ENCODE measurements at places on chromosomes 3 and 15.

DNA sequence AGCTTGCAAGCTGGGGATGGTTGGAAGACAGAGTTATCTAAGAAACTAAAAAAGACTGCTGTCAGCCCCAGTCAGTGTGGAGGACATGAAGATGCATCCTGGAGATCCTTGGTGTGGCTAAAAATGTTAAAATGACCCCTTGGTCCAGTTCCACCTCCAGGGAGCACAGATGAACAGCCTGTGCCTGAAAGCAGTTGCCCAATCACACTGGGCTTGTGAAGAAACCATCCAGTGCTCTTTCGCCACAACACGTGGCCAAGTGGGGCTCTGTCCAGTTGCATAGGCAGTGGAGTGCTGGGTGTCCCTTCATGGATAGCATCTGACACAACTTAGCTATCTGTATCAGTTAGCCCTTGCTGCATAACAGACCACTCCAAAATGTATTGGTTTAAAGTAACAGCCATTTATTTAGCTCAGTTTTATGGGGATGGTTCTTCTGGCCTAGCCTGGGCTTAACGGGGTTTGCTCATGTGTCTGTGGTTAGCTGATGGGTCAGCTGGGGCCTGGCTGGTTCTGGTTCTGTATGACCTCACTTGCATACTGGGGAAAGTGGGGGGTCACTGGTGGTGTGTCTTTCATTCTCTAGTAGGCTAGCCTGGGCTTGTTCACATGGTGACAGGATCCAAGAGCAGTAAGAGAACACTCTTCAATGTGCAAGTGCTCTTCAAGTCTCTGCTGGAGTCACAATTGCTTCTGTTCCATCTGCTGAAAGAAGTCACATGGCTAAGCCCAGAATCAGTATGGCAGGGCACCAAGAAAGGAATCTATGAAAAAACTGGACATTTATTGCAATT is 226.2 kb downstream of the PDCD6IP start:
- DNase-seq, result no peak

DNA sequence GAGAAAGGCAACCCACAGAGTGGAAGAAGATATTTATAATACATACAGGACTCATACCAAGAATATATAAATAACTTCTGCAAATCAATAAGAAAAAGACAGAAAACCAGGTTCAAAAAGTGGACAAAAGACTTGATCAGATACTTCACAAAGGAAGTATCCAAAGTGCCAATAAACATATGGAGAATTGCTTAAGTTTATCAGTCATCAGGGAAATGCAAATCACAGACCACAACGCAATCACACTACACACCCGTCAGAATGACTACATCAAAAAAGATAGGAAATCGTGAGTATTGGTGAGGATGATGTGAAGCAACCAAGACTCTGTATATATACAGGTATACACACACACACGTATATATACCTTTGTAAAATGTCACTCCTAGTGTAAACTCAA is 180.6 kb downstream of the FAM43A start:
- no peak for DNase-seq

DNA sequence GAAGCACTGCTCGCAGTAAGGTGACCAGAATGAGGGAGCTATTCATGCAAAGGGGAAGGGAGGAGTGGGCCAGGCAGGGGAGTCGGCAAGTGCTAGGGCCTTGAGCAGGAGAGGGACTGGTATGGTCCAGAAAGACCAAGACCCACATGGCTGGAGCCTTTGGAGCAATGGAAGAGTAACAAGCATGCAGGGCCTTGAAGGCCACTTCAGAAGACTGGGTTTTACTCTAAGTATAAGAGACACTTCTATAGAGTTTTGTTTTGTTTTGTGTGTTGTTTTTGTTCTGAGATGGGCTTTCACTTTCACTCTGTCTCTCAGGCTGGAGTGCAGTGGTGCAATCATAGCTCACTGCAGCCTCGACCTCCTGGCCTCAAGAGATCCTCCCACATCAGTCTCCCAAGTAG is 42.0 kb downstream of the BFSP2 start:
- no peak for DNase-seq

DNA sequence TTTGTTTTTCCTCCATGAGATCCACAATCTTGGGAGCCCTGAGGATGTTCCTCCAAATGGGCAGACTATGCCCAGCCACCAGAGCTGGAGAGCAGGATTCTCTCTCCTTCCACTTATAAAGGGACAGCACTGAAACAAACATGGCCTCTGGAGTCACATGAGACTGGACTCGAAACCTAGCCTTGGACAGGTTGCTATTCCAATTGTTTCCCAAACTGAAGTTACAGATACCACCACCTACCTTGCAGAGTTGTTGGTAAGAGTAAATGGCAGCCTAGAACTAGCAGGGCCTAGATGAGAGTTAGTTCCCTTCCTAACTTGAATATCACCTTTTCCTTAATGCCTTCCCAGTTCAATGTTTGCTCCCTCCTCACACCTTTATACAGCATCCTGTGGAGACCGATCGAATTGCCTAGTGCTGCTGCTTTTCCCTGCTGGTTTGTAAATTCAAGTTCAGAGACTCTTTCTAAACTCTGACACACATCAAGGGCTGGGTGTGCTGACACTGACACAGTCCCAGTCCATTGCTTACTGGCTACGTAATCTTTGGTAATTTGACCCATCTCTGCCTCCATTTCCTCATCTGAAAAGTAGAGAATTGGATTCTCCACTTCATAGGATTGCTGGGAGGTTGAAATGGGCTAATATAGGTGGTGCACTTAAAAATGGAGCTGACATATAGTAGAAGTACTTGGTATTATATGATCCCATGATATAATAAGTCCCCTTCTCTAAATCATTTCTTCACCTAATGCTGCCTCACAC is 2.6 kb downstream of the IMP3 start:
- no peak for DNase-seq

DNA sequence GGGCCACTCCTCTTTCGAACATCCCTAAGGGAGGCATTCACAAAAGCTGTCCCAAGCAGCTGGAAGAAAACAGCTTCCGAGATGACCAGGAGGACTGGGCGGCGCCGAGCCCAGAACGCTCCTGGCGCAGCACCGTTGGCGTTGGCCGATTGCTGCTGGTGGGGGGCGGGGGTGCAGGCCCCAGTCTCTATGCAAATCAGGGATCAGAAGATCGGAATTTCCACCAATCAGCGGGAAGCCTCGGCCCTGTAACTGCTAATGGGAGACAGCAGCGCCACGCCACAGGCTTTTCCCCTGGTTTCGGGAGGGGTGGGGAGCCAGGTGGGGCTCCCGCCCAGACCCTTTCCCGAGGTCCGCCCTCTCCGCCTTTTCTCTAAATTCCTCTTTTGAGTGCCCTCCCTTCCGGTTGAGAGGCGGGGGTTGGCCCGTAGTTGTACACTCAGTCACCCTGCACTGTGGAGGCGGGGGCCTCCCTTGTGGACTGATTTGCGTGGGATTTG is 27.0 kb downstream of the HMCES start:
- DNase-seq, result no peak

DNA sequence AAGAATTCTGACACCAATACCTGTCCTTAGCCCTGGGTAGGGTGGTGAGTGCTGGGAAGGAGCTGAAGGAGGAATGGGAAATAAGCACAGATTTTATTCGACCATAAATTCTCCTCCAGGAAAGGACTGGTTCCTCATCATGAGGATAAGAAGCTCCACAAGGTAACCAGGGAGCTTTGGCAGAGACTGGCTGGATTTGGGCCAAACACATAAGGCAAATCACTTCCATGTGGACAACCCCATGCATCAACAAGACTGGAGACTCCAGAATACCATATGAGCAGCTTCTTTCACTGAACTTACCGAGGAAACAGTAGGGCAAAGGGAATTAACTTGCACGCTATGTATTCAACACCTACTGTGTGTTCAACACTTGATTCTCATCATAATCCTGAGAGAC is 312.5 kb downstream of the NTRK3 start:
- DNase-seq, result no peak

DNA sequence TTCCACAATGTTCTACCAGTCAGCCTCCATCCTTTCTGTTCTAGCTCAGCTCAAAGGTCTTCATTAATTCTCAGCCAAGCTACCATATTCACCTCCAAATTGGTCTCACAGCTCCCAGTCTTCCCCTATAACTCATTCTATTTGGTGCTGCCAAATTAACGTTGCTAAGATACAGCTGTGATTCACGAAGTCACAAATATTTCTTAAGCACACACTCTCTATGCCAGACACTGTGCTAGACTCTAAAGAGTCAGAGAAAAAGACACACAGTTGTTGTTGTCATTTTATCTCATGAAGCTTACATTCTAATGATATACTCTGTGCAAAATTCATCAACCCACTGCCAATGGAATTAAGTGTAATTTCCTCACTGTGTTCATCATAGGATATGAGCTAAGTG is 102.8 kb downstream of the FRMD5 start:
- no peak for DNase-seq

GRCh38 chr3:195839260-195840010 is 27.7 kb upstream of the MUC4 start:
- DNase-seq, result no peak

DNA sequence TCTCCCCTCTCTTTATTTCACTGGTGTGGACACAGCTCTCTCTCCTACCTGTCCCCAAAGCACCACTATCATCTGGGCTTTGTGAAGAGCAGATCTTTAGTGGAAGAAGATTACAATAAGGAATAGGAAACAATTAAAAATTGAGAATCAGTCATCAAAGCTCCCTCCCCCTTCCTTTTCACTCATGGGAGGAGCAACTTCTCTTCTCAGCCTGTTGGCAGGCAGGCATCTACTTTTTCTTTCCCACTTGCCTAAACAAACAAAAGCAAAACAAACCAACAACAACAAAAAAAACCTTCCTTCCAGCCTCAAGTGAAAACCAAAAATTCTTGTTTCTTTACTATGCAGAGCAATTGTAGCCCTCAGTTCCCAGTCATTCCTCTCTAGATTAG is 125.5 kb upstream of the BHLHE40 start:
- no peak for DNase-seq

GRCh38 chr3:99704417-99704816 is 66.0 kb downstream of the COL8A1 start:
- DNase-seq, result no peak

DNA sequence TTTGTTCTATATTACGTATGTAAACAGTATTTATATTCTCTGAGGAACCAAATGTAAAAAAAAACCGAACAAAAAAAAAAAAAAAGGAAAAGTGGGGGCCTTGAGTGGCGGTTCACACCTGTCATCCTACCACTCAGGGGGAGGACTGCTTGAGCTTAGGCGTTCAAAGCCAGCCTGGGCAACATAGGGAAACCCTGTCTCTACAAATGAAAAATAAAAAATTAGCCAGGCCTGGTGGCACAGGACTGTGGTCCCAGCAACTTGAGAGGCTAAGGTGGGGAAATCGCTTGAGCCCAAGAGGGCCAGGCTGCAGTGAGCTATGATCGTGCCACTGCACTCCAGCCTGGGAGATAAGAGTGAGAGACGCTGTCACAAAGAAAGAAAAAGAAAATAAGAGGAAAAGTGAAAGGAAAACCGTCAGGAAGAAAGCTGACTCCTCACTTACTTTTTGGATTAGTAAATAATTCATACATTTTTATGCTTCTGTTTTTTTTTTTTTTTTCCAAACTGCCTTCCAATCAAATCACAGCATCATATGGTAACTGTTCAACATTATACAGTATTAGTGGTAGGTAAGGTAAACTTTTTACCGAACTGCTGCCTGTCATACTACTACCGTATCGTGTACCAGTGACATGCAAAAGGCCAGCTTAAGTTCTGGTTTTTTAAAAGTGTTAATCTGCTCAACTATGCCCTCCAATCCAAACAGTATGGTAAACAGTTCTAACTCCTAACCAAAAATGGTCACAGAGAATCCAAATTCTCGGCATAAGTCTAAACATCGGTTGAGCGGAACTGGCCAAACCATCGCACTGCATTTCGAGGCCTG is 1.2 kb downstream of the PHC3 start:
- DNase-seq, result peak; percentile 8

DNA sequence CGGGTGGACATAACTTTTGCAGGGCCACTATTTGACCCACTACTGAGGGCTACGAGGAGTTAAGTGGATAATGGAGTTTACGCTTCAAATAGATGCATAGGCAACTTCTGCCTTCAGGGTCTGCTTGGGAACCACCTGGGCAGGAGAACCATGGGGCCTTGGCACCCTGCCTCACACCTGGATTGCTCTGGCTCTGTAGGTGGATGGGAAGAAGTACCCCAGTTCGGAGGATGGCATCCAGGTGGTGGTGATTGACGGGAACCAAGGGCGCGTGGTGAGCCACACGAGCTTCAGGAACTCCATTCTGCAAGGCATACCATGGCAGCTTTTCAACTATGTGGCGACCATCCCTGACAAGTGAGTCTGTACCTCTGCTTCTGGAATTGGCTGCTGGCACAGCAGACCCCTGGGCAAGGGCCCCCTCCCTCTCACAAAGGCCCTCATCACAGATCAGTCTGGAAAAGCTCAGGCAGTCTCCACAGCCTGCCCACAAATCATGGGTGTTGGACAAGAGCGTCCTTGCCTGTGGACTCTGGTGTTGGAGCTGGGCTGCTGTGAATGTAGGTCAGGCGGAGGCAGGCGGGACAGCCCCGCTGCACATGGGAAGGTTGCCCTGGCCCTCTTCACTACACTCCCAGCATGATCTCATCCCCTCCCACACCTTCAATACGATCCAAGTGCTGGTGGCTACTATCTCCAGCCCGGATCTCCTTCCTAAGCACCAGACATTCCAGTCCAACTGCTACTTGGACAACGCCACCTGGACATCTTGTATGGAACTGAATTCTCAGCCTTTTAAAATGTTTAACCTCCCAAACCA is 46.7 kb downstream of the MESD start:
- no peak for DNase-seq

- DNase-seq, result no peak
Observed at GRCh38 chr3:129890125-129890524, 3.4 kb downstream of the TMCC1 start.

DNA sequence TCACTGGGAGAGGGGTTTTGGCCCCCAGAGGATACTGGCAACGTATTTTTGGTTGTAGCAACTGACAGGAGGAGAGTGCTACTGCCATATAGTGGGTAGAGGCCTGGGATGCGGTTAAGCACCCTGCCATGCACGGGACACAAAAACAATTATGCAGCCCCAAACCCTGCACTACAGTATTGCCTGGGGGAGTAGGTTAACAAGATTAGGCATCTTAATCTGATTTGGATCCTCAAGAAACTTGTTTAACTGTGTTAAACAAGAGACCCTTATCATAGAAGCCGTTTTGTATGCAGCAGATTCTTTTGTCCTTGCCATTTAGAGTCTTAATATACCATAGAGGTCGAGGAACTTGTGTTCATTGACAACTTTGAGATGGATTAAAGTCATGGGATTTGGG is 3.4 kb downstream of the PHLDB2 start:
- no peak for DNase-seq

DNA sequence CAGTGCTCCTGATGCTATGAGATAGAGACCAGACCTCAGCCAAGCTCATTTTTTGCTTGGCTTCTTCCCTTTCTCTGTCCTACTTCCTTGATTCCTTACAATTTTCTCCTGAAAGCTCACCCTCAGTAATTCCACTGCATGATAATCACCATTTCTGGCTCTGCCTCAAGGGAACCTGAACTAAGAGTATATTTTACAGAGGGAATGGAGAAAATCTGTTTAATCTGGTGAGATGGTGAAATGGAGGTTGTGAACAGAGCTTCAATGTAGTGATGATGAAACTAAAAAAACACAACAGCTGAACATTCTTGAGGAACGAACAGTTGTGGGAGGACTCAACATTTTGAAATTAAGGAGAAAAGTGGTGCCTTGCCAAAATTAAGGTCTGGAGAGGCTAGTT is 16.3 kb downstream of the HHLA2 start:
- no peak for DNase-seq
